Suprapubic skin (tissue), 4 donors: ENCODE measurements at places on chromosomes 11 and 22.

GRCh38 chr11:47359586-47359985 lies 7.1 kb upstream of the MYBPC3 start:
- H3K36me3 ChIP-seq, result no peaks in the 10 kb centered on the region
- H3K27ac ChIP-seq, result no peak overlapping the region
- H3K4me3 ChIP-seq, result no peak overlapping the region
- peaks cover 14% of the 10 kb centered on the region for H3K4me1 ChIP-seq
- DNase-seq, result no peak

- H3K4me3 ChIP-seq, result no peak overlapping the region
- H3K27me3 ChIP-seq, result no peaks in the 10 kb centered on the region
- no peak overlapping the region for H3K27ac ChIP-seq
Measured at GRCh38 chr11:35734669-35735410, 72.3 kb downstream of the TRIM44 start.

- peaks cover 24% of the 10 kb centered on the region for H3K36me3 ChIP-seq
- peaks cover 10% of the 10 kb centered on the region for H3K4me1 ChIP-seq
- H3K27ac ChIP-seq, result no peak overlapping the region
Measured at GRCh38 chr22:30572840-30573593, 1.4 kb downstream of the GAL3ST1 start.

DNA sequence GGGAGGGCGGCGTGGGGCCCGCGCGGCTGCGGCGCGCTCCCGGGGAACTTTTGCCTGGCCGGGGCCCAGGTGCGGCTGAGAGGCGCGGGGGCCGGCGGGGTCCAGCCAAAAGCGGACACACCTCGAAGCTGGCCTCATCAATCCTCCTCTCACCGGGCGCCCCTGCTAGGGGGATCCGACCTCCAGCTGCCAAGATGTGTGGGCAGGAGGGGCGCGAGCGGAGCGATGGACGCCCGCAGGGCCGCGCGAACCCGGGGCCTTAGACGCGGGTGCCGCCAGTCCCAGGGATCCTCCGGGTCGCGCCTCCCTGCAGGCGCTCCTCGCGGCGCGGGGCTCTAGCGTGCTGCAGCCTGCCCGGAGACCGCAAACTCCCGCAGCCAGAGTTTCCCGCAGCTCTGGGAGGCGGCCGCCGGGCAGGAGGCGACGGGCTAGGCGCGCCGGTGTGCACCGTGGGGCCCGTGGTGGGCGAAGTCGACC lies 785 bp downstream of the IGSF9B start:
- peaks cover 51% of the 10 kb centered on the region for H3K27me3 ChIP-seq
- H3K27ac ChIP-seq, result no peak overlapping the region
- DNase-seq, result no peak
- peak overlapping the region; percentile 64 for H3K4me3 ChIP-seq
- peaks cover 47% of the 10 kb centered on the region for H3K4me1 ChIP-seq

DNA sequence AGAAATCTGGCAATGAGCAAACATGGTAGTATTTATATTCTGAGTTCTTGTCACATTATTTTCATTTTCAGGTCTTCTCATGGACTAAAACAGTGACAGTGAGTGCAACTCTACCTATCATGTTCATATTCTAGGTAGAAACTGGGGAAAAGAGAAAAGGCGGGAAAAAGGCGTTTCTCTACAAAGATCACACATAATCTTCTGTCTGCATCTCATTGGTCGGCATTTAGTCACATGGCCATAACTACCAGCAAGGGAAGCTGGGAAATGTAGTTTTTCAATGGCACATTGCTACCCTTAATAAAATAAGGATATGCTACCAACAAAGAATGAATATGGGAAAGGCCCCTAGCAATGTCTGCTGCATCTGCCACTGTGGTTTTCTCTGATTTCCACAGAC lies 57.6 kb upstream of the B3GAT1 start:
- H3K36me3 ChIP-seq, result no peaks in the 10 kb centered on the region
- H3K27me3 ChIP-seq, result peaks cover 54% of the 10 kb centered on the region
- peaks cover 4% of the 10 kb centered on the region for H3K4me1 ChIP-seq
- no peak for DNase-seq
- no peak overlapping the region for H3K27ac ChIP-seq

GRCh38 chr11:57303990-57304579 lies 20.7 kb downstream of the TNKS1BP1 start:
- H3K27me3 ChIP-seq, result no peaks in the 10 kb centered on the region
- H3K4me3 ChIP-seq, result peak overlapping the region; percentile 4

DNA sequence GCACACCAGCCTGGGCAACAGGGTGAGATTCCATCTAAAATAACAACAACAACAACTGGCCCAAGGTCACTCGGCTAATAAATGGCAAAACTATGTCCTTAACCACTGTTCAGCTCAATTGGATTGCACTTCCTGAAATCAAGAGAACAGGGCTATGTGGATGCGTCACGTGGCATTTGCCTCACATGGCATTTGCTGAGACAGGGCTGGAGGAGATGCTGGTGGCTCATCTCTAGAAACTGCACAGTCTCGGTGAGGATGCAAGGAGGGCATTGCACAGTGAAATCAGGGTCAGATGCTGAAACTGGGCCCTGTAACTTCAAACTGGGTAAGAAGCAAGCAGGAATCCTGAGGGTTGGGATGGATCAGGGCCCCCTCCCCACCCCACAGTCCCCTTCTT lies 171.9 kb downstream of the BUD13 start:
- no peaks in the 10 kb centered on the region for H3K4me1 ChIP-seq
- DNase-seq, result peak; percentile 10
- no peak overlapping the region for H3K4me3 ChIP-seq
- peaks cover 28% of the 10 kb centered on the region for H3K27me3 ChIP-seq

DNA sequence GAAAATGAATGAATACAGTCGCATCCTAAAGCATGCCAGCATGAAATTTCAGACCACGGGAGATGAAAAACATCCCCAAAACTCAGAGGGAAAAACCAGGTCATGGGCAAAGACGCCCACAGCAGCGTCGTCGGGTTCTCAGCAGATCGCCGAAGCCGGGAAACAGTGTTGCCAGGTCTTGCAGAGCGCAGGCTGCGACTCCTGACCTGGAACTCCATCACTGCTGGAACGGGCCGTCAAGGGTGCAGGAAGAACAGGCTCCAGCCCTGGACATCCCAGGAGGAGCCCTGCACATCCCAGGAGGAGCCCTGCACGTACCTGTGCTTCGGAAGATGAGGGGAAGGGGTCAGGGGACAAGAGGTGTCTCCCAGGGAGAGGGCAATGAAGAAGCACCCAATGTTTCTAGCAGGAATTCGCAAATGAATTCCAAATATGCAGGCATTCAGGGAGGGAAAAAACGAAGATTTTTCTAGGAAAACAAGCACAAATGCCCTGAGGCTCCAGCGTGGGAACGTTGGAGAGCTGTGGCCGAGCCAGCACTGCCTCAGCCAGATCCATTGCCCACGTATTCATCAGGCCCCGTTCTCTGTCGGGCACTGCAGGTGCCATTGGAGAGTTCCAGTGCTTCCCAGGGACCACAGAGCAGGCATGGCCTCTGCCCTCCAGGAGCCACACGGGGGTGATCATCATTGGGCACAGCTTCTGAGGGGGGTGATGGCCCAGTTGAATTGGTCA lies 1110.4 kb downstream of the BRD1 start:
- no peak overlapping the region for H3K4me3 ChIP-seq
- H3K27me3 ChIP-seq, result no peaks in the 10 kb centered on the region
- H3K4me1 ChIP-seq, result no peaks in the 10 kb centered on the region

DNA sequence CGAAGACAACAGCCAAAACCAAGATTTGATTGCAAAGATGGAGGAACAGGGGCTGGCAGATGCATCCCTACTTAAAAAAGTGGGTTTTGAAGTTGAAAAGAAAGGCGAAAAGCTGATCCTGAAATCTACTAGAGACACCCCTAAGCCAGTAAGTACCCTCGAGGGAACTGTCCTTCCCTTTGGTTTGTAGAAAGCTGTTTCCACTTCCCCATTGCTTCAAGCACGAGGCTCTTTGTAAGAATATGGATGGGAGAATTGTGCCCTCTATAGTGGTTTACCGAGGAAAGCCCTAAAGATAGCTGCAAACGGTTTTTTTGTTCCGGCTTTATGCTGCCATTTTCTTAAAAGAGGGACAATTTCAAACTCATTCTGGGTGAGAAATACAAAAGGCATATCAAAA lies 133.9 kb downstream of the WNT7B start:
- no peaks in the 10 kb centered on the region for H3K27me3 ChIP-seq
- H3K4me1 ChIP-seq, result no peaks in the 10 kb centered on the region
- no peak overlapping the region for H3K4me3 ChIP-seq

GRCh38 chr11:63919267-63920125 lies 2.5 kb upstream of the RCOR2 start:
- H3K27ac ChIP-seq, result peak overlapping the region; percentile 75
- no peaks in the 10 kb centered on the region for H3K36me3 ChIP-seq
- H3K4me1 ChIP-seq, result peaks cover 50% of the 10 kb centered on the region

- no peak for DNase-seq
- no peak overlapping the region for H3K4me3 ChIP-seq
- H3K36me3 ChIP-seq, result no peaks in the 10 kb centered on the region
Measured at GRCh38 chr11:15580056-15580774, 465.5 kb downstream of the INSC start.

GRCh38 chr11:27184458-27185312 lies 144.1 kb downstream of the BBOX1 start:
- no peak for DNase-seq
- no peaks in the 10 kb centered on the region for H3K27me3 ChIP-seq
- peaks cover 15% of the 10 kb centered on the region for H3K4me1 ChIP-seq
- peak overlapping the region; percentile 23 for H3K27ac ChIP-seq
- no peaks in the 10 kb centered on the region for H3K36me3 ChIP-seq

GRCh38 chr11:80031014-80031600 lies 590.3 kb upstream of the TENM4 start:
- no peak for DNase-seq
- H3K36me3 ChIP-seq, result no peaks in the 10 kb centered on the region
- no peak overlapping the region for H3K4me3 ChIP-seq
- no peak overlapping the region for H3K27ac ChIP-seq
- no peaks in the 10 kb centered on the region for H3K27me3 ChIP-seq

GRCh38 chr22:26894766-26895485 lies 237.5 kb downstream of the MIAT start:
- DNase-seq, result no peak
- H3K27me3 ChIP-seq, result no peaks in the 10 kb centered on the region
- H3K4me1 ChIP-seq, result peaks cover 24% of the 10 kb centered on the region

DNA sequence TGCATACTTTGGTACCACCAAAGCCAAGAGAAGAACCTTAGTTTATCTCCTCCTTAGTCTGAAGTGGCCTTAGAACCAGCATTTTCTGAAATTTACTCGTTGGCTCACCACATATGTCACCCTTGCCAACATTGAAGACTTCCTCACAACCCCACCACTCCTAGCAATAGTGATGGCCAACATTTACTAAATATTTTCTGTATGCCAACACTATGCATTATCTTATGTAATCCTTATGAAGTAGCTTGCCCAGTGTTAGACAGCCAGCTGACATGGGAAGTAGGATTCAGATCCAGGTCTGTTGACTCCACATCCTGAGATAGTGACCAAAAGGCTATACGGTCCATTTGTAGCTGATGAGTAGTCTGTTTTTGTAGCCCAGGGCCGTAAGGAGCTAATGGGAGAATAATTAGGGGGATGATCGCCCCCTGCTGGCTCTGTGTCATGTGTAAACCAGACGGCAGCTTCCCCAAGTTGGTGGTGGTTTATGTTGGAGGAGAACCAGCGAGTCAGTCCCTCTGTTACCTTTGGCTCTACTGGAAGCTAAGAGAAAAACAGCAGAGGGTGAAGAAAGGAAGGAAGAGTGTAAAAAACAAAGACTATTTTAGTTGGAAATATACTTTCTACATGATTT lies 120.5 kb upstream of the RASSF10 start:
- no peaks in the 10 kb centered on the region for H3K27me3 ChIP-seq
- H3K27ac ChIP-seq, result peak overlapping the region; percentile 59
- H3K36me3 ChIP-seq, result peaks cover 9% of the 10 kb centered on the region
- H3K4me3 ChIP-seq, result no peak overlapping the region

GRCh38 chr11:59145534-59145933 lies 2.9 kb downstream of the FAM111A start:
- DNase-seq, result no peak
- peaks cover 16% of the 10 kb centered on the region for H3K36me3 ChIP-seq
- no peak overlapping the region for H3K27ac ChIP-seq
- H3K4me3 ChIP-seq, result no peak overlapping the region
- no peaks in the 10 kb centered on the region for H3K27me3 ChIP-seq

DNA sequence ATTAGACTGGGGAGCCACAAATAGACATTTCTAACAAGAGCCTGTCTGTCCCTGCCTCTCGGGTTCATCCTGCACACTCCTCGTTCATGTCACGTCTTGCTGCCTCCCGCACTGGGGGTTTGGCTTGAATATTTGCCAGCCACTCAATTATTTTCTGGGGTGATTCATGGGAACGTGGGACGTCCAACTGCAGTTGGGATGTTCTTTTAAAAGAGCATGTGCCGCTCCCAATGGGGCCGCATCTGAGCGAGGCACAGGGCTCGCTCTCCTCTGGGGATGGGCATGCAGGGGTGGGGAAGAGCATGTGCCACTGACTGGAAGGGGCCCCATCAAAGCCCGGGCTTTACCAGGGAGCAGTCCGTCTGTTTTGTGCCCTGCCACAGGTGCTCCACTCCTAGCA lies 43.4 kb downstream of the PARVG start:
- no peaks in the 10 kb centered on the region for H3K36me3 ChIP-seq
- peaks cover 6% of the 10 kb centered on the region for H3K4me1 ChIP-seq
- H3K27me3 ChIP-seq, result peaks cover 44% of the 10 kb centered on the region
- no peak overlapping the region for H3K4me3 ChIP-seq

GRCh38 chr22:27135031-27135981 lies 477.9 kb downstream of the MIAT start:
- H3K27me3 ChIP-seq, result peaks cover 16% of the 10 kb centered on the region
- no peak for DNase-seq
- H3K4me3 ChIP-seq, result no peak overlapping the region
- H3K27ac ChIP-seq, result no peak overlapping the region
- peaks cover 15% of the 10 kb centered on the region for H3K4me1 ChIP-seq
- H3K36me3 ChIP-seq, result no peaks in the 10 kb centered on the region

DNA sequence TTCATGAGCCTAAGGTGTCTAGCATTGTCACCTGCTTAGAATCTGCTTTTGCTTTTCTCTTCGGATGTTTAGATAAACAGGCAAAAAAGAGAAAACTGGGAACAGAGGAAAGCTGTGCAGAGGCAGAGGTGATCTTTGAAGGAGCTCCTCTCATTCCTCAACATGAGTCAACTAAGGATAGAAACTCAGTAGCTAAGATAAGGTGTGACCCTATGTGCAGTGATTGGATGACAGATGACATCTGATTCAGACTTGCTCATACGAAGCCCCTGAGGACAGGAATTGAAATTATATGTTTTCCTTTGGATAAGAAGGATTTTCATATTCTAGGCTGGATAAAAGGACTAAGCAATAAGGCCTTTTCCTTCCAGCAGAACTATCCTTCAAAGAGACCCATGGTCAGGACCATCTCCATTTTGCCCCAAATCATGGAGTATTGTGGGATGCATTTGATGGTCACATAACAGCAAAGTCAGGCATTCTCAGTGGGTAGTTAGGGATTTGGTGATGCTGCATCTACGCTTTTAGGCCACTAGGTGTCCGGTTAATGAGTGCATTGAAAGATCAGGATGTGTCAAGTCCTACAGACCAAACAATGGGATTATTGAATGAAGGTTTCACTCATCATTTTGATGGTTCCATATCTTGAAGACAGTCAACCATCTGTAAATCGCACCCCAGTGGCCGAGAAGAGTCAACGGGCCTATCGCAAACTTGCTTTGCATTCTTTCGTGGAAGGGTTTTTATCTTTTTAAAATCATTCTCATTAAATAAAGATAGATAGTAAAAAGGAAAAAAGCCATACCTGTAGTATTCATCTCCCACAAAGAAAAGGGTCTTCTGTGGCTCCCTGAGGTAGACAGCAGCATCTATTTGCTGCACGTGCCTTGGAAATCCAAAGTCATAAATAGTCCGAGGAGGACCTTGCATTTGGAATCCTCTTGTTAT lies 32.2 kb downstream of the MMP20 start:
- H3K4me1 ChIP-seq, result no peaks in the 10 kb centered on the region
- no peaks in the 10 kb centered on the region for H3K27me3 ChIP-seq
- H3K36me3 ChIP-seq, result no peaks in the 10 kb centered on the region
- H3K4me3 ChIP-seq, result no peak overlapping the region
- DNase-seq, result no peak
